ENCODE measurements at places on chromosomes 16 and 17.

GRCh38 chr17:58184986-58185761 is 7.4 kb upstream of the EPX start:
- DNase-seq: no peak

DNA sequence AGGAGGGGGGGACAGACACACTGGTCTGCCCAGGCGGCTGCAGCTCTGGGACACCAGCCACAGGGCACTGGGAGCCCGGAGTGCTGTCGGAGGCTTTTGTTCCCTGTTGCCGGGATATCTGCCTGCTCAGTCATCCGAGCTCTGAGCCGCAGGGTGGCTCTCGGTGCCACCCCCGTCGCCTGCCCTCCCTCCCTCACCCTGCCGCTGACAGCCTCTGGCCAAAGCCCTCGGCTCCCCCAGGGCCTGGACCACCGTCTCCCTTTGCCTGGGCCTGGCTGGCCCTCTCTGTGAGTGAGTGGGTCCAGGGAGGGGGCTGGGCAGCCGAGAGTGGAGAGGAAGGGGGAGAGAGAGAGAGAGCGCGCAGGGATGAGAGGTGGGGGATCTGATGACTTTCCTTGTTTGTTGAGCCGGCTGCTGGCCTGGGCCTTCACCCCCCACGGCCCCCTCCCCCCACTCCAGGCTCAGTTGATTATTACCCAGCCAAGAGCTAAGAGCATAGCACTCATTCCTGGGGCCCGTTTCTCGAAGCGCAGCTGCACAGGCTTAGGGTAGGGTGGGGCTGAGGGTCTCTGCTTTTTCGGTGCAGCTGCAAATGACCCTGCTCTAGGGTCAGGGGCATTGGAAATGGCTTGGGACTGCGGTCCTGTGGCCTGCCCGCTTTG is 2.7 kb downstream of the FOXJ1 start:
- DNase-seq: no peak

DNA sequence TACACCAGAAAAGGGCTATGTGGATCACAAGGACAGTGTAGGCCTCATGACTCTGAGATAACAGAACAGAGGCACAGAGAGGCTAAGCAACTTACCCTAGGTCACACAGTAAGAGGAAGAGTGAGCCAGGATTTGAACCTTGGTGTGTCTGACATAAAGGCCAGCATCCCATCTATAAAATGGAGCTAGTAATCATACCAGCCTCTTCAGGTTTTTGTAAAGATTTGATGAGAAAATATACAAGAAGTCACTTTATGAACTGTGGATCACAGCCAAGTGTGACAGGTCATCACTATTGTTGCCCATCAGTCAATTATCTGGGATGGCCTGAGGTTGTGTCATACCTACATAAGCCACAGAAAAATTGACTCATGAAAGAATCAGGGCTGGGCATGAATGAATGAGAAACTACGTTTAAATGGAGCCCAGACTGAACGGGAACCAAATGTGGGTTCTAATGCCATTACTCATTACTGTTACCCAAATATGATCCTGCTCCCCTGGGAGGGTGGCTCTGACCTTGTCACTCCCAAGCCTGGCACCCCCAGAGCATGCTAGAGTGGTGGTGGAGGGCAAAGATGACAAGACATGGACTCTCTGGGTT is 21.0 kb downstream of the FBXO39 start:
- DNase-seq: no peak

DNA sequence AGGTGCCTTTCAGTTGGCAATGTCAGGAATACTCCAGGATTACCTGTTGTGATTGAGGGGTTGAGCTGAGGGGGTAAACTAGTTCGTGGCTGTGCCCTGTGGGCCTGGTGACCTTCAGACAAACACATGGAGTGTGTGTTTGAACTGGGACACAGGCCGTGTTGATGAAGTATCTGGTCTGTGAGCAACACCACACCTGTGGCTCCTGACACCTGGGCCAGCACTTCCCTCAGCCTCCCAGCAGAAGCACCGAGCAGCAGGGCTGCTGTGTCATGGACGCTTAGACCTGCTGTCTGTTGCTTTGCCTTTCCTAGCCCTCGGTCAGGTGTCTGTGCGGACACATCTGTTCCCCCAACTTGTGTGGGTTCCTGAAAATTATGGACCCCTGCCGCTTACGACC is 82.9 kb downstream of the KSR1 start:
- DNase-seq: no peak

DNA sequence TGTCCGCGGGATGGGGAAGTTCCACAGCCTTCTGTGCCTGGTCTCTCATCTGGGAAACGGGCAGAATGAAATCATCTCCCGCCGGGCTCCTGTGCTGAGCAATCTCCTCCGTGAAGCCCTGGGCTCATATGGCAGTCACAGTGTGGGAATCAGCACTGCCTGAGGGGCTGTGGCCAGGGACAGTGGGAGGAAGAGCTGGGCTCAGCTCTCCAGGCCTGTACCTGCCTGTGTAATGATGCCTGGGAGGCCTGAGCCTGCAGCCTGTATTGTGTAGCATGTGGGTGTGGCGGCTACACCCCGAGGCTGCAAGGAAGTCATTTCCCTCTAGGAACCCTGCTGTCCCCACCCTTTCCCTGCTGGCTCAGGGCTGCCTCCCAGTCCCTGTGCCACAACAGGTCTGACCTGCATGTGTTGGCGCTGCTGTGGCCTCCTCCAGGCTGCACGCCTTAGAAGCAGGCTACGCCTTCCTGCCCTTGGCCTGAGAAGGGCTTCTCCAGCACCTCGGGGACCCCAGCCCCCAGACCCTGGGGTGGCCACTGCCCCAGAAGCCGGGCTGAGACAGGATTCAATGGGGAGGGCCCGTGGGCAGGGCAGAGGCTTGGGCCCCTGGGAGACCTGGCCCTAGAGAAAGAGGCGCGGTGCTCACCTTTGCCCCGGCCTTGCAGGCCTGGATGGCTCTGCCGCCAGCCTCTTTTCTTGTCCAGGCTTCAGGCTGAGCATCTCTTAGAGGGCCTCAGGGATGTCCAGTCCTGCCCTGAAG is 2.1 kb downstream of the ITGB4 start:
- DNase-seq: no peak

GRCh38 chr17:39939588-39940419 is 12.3 kb downstream of the LRRC3C start:
- DNase-seq: peak; percentile 17

- DNase-seq: no peak
These were observed 312.2 kb downstream of the BCAS3 start for GRCh38 chr17:60989846-60990245.

- peak; percentile 90 for DNase-seq
These were observed 408 bp upstream of the KPNA2 start for GRCh38 chr17:68035131-68035522.

DNA sequence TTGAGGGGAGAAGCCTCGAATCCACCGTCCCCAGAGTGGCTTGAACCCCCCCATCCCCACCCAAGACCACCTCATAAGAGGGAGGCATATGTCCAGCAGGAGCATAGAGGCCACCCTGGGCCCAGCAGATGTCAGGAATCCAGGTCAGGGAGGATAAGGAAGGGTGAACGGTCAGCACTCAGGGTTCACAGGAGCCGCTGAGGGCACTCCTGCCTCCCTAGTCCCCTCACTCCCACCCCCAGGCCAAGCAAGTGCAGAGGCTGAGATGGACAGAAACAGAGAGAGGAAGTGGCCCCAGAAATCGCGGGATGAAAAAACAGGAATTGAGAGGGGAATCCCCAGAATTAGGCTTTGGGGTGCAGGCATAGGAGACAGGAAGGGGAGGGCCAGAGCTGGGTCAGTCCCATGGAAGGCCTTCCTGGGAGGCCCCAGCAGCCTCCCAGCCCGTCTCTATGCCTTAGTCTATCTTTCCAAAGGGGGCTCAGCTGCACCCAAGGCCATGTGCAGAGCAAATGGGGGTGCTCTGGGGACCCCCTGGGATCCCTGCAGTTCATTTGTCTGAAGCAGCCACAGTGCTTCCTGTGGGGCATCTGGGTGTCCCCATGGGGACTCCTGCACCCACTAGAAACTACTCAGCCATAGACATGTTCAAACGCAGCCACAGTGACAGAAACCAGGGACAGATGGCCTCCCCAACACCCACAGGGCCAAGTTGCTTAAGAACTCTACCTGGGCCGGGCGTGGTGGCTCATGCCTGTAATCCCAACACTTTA is 1.7 kb downstream of the CMTM3 start:
- no peak for DNase-seq

DNA sequence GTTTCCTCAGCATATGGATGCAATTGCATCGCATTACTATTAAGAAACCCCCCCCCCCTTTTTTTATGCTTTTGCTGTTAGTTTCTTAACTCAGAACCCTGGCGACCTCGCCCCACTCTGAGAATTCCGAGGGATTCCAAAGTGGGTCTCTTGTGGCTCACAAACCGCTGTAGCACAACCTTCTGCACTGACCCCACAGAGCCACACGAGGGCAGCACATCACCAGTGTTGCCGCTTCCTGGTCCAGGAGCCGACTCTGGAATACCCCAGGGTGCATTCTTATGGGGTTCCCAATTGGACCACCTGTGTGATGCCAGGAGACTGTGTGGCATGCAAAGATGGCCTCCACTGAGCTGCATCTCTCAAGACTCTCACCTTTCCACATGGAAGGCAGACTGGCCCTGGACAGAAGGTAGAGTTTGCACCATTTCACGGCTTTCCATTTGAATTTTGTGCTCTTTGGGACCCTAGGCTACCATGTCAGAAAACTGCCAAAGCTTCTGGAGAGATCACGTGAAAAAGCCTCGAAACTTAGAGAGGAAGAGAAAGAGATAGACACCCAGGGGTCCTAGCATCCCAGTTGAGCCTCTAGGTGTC is 432.7 kb upstream of the ASIC2 start:
- DNase-seq: no peak

GRCh38 chr17:71168053-71168741 is 952.6 kb upstream of the SOX9 start:
- DNase-seq: no peak

GRCh38 chr17:15882058-15882720 is 62.7 kb upstream of the ADORA2B start:
- no peak for DNase-seq

GRCh38 chr16:75552951-75553350 is 3.1 kb downstream of the TMEM231 start:
- no peak for DNase-seq

DNA sequence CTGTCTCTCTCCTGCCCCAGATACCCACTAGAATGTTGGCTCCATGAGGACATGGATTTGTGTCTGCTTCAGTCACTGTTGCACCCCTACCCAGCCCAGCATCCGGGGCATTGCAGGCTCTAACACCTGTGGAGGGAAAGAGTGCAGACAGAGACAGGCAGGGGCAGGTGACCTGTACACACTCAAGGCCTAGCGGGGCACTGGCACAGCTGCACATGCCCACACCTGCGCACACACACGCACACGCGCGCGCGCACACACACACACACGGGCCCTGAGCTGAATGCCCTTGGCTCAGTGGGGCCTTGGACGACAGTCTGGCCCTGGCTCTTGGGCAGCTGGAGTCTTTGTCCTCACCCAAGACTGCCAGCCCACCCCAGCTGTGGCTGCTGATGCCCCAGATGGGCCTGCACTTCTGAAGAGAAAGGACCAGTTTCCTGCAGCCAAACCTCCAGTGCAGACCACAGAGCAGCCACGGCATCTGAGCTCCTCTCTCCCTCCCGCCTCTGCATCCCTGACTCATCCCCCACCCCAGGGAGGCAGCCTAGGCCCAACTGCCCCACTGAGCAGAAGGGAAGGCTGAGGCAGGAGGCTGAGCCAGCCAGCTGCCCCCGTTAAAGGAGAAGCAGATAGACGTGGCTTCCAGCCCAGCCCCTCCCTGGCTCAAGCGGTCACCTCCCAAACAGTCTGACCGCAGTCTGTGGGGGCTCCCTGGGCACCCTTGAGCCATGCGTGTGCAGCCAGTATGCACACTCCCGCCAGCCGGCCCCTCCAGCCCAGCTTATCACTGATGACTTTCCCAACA is 12.3 kb upstream of the RAI1 start:
- no peak for DNase-seq

DNA sequence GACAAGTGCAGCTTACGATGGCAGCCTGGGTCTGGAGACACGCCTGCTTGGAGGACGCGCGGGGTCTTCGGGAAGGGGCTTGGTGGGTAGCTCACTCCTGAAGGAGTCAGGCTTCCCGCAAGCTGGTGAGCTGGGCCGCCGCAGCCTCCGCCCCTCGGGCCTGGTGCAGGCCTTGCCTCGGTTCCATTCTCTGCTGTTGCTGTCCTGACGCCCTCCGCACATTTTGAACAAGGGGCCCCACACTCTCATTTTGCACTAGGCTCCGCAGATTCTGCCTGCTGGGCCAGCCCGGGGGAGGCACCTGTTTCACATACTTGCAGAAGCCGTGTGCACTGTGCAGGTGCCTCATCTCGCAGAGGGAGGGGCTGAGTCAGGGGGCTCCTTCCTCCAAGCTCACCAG is 31.9 kb upstream of the CBX4 start:
- no peak for DNase-seq

DNA sequence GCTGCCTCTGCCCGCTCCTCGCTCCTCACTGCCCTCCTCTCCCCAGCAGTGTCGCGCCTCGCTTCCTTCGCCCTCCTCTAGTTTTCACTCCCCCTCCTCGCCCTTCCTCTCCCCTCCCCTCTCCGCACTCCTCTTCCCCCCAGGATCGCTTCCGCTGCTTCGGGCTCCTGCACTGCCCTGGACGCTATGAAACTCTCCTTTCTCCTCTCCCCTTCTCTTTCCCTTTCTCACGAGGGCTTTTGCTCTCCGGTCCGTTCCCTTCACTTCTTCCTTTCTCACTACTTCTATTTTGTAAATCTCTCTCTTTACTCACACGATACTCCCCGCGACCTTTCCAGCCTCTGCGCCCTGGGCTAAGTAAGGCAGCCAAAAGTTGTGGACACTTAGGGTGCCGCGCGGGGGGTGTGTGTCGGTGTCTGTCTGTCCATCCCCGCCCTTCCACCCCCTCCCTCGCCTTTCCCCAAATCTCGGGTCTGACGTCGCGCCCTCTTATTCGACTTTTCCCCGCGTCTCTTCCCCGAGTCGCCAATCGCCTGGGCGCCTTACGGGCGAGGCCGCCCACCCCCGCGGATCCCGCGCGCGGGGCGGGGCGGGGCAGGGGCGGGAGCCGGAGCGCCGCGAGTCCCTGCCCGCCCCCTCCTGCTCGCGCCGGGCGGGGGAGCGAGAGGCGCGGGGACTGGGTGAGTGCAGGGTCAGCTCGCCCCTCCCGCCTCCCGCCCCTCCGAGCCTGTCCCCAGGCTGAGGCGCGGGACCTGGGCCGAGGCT is at the start of gene IRX3:
TSS of gene IRX3 (minus strand) at position 422 of the 765 bp plus-strand sequence. CDS start 737 bp downstream, outside the sequence.
- no peak for DNase-seq

- no peak for DNase-seq
These were observed 103.5 kb upstream of the TNRC6C start for GRCh38 chr17:77854759-77855745.

DNA sequence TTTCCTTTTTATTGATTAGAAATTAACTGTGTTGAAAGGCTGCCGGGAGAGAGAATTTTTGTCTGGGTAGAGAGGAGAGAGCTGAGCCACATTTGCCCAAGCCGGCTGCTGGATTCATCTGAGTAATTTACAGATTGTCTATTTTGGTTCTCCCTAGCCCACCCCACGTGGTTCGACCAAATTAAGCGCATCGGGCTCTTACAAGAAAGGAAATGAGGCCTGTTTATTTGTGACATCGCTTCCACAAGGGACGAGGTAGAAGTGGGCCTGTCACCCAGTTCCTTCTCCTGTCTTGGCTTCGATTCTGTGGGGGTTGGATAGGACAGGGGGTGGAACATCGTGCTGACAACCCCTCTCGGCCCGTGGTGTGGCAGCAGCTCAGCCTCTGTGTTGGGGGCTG is 42.9 kb downstream of the SYT17 start:
- DNase-seq: no peak

Measured in activated CD4-positive, alpha-beta T cell treated with anti-CD3 and anti-CD28 coated beads for 4 hours (primary cell).